Lower leg skin (tissue), 4 donors: ENCODE measurements at places on chromosomes 7 and 10. TPM values are rescaled to one million over a fixed set of nuclear protein-coding genes. Genes with fewer than 3 reads are reported as not detected.

Gene ZNF425
- 5.8 TPM for total RNA-seq

DNA sequence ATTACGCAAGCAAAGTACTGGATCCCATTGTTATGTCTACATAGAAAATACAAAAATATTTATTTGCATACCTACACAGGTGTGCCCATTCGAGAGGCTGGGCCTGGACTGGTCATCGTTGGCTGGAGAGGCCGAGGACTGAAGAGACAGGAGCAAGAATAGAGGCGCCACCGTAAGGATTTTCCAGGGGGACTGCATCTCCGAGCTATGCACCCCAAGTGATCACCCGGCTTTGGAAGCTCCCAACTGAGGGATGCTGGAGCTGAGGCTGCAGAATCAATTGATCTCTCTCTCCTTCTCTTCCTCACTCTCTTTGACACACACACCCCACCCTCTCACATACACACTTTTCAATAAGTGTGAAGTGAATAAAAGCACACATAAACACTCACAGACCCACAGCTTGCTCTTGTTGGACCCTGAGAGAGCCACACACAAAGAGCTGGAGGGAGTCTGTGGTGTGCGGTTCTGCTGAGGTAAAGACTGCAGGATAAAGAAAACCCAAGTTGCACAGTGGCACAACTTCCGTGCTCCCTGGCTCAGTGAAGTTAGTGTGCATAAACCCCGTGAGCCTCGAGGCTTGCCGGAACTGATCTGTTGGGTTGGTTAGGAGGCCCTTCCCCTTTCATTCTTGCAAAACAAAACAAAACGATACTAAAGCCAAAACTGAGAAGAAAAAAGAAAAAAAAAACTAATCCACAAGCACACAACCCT lies at the start of gene AOAH:
TSS of gene AOAH (minus strand) at position 544 of the 714 bp plus-strand sequence. CDS start at position 198, 346 bp downstream.
- peak; percentile 89 for DNase-seq

DNA sequence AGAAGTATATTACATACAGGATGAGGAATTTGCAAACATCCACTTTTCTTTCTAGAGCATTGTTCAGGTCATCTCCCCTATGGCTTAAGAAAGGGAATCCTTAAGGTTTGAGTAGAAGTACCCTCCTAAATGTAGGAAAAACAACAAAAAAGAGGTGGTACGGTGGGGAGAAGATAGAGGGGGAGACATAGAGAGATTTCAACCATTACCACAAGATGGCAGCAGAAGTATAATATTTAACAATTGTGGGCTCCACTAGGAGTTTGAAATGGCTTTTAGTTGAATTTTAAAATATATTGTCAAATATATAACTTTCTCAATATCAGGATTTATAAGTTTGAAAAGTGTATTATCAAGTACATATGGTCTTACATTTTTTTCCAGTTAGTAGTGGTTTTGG lies 72.7 kb upstream of the PRKG1 start:
- no peak for DNase-seq

Gene SLC18A3
- total RNA-seq = not detected

GRCh38 chr7:78939669-78940068 lies 513.8 kb downstream of the MAGI2 start:
- DNase-seq = no peak

DNA sequence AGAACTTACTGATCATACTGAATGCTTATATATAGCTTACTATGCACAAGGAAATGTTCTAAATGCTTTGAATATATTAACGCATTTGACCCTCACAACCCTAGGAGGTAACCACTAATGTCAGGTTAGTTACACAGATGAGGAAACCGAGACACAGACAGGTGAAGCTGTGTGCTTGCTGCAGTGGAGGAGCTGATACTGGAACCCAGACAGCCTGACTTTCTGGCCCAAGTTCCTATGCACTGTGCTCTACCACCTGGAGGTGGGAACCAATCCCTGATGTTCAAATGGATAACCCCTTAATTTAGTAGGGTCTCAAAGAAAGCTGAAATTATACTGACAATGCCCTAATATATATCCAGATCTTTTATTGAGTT lies 119.6 kb downstream of the SORBS1 start:
- DNase-seq = no peak

Gene SLC26A5
- total RNA-seq = 0.51 TPM

DNA sequence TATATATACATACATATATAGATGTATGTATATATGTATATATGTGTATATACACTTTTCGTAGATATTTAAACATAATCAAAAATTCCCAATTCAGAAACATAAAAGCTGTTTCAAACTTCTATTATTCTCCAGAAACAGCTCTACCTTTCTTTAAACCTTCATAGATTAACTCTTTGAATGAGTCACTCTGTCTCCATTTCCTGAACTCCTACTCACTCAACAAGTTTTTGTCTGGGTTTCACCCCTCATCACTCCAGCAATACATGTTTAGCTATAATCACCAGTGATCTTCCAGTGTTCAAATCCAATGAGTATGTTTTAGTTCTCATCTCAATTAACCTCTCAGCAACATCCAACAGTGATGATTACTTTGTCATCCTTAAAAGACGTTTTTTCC lies 9.6 kb downstream of the DGKB start:
- DNase-seq = no peak

Gene PNLIPRP3
- total RNA-seq = 82.8 TPM

DNA sequence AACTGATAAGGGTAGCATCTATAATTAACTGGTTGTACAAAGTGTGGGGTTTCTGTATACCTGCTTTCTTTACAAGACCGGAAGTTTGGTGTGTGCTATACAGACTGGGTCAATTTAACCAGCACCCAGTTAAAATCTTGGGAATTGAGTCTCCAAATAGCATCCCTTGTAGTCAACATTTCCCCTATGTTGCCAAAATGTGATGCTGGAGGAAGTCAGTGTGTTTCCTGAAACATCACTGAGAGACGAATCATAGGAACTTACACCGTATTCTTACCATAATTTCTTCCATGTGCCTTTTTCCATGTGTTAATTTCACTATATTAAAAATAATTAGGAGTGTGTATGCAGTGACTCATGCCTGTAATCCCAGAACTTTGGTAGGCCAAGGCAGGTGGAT lies 1.7 kb downstream of the AKR1C4 start:
- DNase-seq = no peak

Gene C10orf90
- 2.7 TPM for total RNA-seq

- no peak for DNase-seq
Measured at GRCh38 chr10:109953766-109954165, 30.5 kb upstream of the XPNPEP1 start.

Gene CCDC126
- total RNA-seq = 12.3 TPM

- no peak for DNase-seq
Measured at GRCh38 chr7:22156205-22156604, 200.7 kb downstream of the RAPGEF5 start.

DNA sequence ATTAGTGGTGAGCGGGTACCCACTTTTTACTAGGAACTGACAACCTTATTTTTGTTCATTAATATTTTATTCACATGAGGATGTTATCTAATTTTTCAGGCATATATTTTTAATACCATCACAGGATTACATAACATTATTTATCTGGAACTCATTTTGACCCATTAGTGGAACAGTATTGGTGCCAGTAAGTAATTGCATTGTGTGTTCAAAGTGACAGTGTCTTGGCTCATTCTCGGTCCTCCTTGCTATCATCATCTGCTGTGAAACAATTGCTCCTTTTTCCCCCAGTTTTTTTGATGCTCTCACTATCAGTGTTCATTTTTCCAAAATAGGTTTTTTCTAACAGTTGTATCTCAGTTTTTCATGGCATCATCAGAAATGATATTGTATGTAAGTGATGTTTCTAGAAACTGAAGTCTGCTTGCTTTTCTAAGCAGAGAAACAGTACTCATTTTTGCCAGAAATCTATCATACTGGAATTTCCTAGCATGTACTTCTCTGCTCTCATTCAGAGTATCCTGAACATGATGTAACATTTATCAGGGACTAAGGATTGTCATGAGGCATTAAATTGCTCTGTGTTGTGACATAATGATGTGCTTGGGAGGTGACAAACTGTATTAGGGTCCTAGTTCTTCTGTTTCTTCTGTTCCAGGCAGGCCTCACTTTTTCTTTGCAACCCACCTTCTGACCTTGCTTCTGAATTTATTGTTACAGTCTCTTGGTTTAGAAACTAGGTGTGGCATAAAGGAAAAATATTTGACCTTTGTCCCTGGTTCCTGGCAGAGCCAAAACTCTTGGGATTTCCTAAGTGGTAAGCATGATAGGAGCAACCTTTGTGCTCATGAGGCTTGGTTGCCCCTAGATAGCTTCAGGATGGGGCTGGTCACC lies 4.2 kb downstream of the NUB1 start:
- no peak for DNase-seq

- no peak for DNase-seq
Measured at GRCh38 chr7:30863706-30864035, 48.0 kb upstream of the AQP1 start.

Gene KIF11
- 3.1 TPM for total RNA-seq

GRCh38 chr10:58299580-58299979 lies 30.6 kb downstream of the CISD1 start:
- DNase-seq = peak; percentile 85

- DNase-seq = no peak
Measured at GRCh38 chr10:106920538-106920937, 244.0 kb downstream of the SORCS1 start.

- DNase-seq = no peak
Measured at GRCh38 chr10:11218395-11218794, 200.7 kb downstream of the CELF2 start.

GRCh38 chr10:95467162-95467599 lies 94.0 kb downstream of the SORBS1 start:
- peak; percentile 72 for DNase-seq

DNA sequence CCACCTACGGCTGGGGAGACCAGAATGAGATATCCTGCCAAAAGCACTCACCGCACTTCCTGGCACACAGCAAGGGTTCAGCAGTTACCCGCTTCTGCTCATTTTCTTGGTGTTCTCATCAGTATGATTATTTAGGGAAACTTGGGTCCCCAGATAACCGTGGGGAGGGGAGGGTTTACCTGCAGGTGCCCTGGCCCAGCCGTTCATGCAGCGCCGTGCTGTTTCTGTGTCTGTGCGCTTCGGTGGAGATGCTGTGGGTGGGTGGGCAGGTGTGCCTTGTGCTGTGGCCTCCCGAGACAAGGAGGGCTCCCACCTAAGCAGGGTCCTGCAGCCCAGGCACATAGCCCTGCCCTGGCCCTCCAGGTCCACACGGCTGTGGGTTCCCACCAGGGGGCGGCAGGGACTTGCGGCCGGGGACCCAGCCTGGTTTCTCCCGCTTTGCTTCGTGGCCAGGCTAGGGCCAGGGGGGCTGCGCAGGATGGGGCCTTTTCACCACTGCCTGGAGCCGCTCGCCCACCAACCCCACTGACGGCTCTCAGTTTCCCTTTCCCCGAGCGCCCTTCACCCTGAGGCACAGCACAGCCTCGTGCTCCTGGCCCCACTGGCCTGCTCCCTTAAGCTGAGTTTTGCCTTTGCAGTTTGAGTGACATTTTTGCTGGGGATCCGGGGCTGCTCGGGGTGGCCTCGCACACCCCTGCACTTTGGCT lies 78.5 kb downstream of the LHPP start:
- DNase-seq = peak; percentile 94

- DNase-seq = no peak
Measured at GRCh38 chr7:148537435-148537834, 53.1 kb upstream of the C7orf33 start.

Gene MMP21
- total RNA-seq = not detected

DNA sequence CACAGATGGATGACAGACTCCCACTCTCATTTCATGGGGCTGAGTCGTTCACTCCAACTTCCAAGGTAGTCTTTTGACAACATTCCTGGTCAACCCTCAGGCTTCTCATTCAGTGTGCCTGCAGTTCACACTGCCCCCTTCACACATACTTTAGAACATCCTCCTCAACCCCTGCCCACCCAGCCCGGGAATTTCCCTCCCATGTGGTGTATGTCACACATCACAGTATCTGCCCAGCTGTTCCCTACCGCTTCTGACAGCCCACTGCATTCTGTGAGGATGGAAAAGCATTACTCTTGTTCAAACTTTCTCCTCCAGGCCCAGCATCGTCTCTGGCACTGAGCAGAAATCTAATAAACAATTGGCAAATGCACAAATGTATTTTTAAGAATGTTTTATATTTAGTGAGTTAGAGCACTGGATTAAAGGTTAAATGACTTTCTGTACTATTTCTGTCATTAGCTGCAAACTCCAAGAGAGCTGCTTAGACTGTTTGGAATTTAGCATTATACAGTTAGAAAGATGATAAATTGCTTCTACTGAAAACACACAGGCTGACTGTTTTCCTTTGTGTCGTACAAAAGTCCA lies 110.4 kb downstream of the SFMBT2 start:
- no peak for DNase-seq
